Stimulated activated CD8-positive, alpha-beta memory T cell treated with anti-CD3 and anti-CD28 coated beads, Interleukin-7, amount 100 ng/mL, for 24 hours (primary cell): ENCODE measurements at places on chromosomes 5 and 9.

- DNase-seq: no peak
These were observed 843.7 kb downstream of the EFNA5 start for GRCh38 chr5:106827061-106827460.

- DNase-seq: no peak
These were observed 13.6 kb downstream of the PDE6A start for GRCh38 chr5:149930749-149931574.

GRCh38 chr5:177442066-177442826 lies 4.4 kb upstream of the PRR7 start:
- no peak for DNase-seq

DNA sequence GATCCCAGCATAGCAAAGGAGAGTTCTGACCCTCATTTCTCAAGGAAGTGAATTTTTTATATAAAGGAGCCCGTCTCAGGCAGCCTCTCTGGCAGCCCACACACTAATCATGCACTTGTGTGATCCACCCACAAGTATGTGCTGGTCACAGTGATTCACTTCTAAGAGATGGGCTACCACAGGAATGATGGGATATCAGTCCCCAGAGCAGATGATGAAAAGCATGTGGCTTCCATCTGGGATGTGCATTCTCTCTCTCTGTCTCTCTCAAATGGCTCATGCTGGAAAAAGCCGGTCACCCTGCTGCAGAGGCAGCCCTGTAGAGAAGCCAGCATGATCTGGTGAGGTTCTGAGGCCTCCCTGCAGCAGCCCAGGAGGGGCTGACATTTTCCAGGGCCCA lies 74.2 kb upstream of the ADCY2 start:
- DNase-seq: no peak

DNA sequence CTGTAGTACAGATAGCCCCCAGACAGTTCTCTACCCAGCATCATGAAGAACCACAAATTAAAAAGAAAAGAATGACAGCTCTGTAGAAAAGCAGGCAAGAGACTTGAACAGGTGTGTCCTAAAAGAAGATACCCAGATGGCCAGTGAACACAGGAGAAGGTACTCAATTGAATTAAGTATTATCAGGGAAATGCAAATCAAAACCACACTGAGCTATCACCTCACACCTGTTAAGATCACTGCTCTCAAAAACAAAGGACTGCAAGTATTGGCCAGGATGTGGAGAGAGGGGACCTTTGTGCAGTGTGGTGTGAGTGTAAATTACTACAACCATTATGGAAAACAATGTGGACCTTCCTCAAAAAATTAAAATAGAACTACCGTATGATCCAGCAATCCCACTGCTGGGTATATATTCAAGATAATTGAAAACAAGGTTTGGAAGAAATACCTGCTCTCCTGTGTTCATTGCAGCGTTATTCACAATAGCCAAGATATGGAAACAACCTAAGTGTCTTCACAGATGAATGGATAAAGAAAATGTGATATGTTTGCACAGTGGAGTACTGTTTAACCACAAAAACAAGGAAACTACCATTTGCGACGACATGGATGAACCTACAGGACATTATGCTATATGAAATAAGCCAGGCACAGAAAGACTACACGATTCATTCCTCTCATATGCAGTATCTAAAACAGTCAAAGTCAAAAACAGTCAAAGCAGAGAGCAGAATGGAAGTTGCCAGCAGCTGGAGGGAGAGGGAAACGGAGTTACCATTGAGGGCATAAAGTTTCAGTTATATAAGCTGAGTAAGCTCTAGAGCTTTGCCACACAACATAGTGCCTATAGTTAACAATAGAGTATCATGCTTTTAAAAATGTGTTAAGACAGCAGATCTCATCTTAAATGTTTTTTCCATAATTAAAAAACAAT lies 102.6 kb downstream of the WNK2 start:
- DNase-seq: no peak

GRCh38 chr9:22097707-22098106 lies 88.6 kb upstream of the CDKN2B start:
- no peak for DNase-seq
